T-helper 2 cell (primary cell): ENCODE measurements at places on chromosomes 6 and 20.

- no peak for DNase-seq
These were observed 87.1 kb downstream of the TMEM242 start for GRCh38 chr6:157236040-157236725.

- DNase-seq = no peak
These were observed 65.2 kb upstream of the EDN3 start for GRCh38 chr20:59235226-59235625.

DNA sequence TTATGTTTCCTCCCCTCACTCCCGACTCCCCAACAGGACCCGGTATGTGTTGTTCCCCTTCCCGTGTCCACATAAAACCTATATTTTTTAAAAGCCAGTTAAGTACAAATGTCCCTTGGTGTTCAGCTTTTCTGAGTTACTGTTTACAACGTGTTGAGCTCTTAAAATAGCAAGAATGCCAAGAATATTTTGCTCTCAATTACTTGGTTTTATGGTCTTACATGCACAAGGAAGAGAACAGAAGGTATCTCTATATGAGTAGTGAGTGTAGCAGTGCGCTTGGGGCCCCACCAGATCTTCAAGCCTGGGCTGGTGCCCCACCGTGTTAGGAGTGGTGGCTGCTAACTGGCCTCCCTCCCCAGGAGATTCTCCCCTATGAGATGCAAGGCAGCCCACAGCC, 75.3 kb downstream of the RIN2 start:
- DNase-seq = no peak

GRCh38 chr6:108118810-108119768, 44.5 kb upstream of the OSTM1 start:
- no peak for DNase-seq

DNA sequence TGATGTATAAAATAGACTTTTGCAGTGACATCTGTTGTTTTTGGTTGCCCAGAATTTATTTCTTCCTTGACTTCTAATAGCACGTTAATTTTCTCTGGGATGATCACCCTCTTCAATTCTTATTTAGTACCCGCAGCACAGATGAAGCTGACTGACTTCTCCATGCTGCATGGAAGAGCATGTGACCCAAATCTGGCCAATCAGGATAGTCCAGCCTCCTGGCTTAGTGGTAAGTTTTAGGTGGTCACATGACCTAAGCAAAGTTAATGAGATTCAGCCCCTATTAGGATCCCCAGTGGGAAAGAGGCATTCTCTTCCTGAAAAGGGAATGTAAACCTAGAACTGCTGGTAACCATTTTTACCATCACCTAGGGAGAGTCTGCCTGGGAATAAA, 13.8 kb upstream of the SIRT5 start:
- DNase-seq = no peak

DNA sequence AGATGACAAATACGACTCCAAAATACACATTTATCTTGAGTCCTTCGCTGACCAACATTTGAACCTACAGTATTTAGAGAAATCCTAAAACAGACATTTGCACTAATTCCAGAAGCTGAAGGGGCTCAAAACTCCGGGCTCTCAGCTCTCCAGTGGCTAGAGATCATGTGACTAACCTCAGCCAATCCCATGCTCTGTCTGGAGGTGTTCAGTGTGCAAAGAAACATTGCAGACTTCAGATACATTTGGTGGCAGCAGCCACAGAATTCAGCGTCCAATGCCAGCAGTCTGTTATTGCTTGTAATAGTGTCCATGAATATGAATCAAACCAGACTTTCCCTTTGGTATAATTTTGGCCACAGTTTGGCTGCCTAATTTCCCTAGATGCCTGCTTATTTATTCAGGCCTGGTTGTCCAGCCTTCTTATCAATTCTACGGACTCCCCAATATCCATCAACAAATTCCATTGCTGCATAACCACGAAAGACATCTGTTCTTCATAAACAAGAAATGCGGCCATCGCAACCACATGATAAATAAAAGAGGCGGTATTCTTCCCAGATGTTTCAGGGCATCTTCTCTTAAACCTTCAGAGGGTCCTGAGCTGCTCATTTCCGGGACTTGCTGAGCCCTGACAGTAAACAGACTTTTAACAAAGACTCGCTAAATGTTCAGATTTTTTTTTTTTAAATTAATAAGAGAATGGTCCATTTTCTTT, 14.5 kb upstream of the CYP24A1 start:
- DNase-seq = no peak

GRCh38 chr6:47679322-47679906, 19.0 kb upstream of the ADGRF4 start:
- DNase-seq = no peak

DNA sequence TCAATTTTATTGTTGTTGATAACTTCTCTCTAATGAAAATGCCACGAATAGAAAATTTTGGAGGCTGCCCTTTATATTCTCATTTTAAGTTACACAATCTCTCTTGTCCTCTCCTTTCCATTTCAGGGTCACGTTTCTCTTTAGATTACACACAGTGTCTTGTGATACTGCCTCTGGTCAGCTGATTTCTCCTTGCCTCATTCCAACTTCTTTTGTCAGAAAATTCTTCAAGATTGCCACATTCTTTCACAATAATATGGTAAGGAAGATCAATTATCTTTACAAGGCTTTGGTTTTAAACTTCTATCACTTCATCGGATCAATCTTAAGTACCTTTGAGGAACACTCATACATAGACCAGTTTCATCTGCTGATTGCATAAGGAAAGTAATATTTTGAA, 370.3 kb downstream of the RFPL4B start:
- no peak for DNase-seq

DNA sequence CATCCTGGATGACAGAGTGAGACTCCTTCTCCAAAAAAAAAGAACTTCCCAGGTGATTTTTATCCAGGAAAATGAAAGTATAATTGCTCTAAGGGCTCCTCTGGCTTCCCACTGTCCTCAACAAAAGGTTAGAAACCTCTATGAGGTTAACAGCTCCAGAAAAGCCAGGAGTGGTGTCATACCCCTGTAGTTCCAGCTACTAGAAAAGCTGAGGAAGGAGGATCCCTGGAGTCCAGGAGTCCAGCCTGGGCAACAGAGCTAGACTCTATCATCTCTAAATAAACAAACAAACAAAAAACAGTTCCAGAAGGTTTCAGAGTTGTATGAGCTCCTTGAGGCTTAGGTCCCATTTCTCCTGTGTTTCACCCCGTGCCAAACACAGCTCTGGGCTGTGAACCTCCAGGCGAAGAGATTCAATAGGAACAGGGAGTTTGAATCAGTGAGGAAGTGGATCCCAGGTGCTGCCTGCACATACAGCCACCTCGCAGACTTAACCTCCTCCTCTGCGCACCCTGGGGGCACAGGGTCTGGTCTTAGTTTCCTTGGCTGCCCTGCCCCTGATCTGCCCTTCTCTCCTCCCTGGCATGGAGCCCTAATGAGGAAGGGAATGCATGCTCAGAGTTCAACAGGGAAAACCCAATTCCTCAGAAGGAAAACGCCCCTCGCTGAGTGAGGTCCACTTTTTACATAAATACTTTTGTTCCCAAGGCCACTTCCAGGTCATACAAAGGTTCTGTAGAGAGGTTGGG, 31.0 kb downstream of the ZC3H12D start:
- no peak for DNase-seq

DNA sequence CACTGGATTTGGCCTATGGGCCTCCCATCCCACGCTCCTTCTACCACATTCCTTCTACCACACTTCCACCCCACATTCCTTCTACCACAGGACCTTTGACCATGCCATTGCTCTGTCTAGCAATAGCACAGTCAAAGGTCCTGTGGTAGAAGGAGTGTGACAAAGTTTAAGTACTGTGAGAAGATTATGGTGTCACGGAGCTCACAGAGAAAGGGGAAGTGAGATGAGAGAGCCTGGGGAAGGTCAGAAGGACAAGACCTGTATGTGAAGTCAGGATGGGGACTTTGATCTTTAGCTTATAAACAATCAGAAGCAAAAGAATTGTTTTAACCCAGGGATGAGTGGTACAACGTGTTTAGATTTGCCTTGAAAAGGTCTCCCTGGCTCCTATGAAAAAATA, 568.2 kb upstream of the CHD6 start:
- DNase-seq = no peak
